ENCODE measurements at places on chromosomes 12 and 14. TPM values are rescaled to one million over a fixed set of nuclear protein-coding genes. Genes with fewer than 3 reads are reported as not detected.

DNA sequence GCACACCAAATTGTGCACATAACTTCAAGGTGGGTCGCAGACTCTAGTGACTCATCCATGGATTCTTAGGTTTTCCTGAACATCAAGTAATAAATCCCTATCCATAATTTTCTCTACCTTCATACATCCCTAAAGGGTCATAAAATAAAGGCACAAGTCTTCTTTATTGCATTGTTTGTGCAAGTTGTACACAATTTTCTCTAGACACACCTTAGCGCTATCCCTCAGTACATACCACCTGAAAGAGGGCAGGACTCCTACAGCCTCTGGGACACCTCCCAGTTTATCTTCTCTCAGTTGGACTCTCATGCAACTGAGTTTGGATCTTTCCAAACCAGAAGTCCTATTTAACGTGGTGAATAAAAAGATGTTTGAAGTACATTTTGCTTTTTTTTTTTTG is 168.5 kb upstream of the BMP4 start:
- DNase-seq = no peak

DNA sequence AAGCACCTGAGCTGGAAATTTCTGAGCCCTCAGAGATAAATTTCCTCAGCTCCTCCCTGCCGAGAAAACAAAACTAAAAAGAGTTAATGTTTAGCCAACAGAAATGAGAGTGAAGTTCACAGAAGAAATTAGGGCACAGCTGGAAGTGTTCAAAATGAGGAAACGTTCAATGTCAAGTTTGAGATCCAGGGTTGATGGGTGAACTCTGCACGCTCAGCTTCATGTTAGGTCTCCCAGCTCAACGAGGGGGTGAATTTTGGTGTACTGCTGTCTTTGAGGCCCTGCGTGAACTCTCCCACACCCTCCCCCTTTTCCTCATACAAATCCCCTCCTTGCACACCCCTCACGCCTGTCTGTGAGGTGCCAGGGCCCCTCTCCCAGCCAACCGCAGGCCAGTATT is 13.3 kb upstream of the OAS3 start:
- no peak for DNase-seq

DNA sequence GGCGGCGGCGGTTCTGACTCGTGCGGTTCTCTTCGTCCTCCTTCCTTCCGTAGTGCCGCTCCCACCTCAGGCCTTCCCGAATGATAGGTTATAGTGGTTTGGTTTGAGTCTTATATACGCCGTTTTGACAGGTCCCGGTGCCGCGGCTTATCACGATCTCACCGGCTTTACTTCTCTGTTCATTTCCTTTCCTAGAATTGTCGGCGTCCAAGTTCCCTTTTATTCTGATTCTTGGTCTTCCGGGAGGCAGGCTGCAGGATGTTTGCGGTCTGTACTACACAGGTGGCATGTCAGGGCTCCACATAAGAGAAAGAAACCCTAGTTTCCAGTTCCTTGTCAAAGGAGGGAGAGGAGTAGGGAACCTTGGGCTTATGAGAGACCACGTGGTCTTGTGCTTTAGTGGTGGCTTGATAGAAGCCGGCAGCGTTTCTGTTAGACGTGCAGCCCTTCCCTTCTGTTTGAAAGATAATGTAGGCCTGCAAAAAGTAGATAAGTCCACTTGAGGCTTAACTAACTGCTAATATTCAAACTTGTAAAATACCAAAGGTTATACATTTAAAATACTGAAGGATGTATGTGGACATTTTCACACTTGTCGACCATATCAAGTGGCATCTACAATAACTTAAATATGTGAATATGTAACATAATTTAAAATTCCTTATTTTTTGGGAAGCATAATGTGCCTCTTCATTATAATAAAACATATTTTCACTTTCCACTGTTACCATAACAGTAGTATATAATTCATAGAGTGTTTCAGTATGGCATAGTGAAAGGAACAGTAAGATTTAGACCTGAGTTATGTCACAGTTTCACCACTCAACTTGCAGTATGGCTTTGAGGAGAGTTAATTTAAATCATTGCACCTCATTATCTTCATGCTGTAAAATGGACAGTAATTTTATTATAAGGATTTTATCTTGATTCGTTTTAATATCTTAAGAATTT is 804 bp downstream of the USP15 start:
- peak; percentile 45 for DNase-seq

DNA sequence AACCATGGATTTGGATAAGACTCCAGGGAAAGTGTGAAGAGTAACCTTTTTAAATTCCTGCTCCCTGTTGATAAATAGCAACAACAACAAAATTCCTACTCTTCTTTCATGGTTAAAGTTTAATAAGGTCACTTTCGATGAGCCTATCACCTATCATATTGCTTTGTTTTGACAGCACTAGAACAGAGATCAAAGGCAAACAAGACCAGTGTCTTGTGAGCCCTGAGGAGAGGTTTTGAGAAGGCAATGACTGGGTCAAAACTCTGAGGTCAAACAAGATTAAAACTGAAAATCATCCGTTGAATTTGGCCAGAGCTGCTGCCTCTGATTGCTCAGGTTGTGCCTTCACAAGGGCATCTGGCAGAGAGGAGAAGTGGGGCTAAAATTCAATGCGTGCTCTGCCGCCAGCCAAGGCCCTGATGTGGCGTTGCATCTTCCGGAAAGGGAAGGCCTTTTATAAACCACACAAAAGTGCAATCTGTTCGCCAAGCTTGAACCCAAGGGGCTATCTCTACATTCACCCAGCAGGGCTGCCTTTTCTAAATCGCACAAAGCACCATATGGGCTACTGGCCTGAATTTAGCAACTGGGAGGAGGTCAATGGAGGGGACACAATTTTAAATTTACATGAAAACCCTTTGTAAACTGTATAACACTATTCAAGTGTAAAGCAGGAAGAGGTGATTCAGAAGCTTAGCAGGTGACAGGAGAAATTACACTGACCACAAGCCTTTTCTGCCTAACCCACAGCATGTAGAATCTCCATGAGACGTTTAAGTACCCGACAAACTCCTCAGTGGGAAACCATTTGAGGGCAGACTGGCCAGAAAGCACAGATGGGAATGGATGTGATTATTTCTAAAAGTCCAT is 140.8 kb downstream of the DAD1 start:
- peak; percentile 88 for DNase-seq

DNA sequence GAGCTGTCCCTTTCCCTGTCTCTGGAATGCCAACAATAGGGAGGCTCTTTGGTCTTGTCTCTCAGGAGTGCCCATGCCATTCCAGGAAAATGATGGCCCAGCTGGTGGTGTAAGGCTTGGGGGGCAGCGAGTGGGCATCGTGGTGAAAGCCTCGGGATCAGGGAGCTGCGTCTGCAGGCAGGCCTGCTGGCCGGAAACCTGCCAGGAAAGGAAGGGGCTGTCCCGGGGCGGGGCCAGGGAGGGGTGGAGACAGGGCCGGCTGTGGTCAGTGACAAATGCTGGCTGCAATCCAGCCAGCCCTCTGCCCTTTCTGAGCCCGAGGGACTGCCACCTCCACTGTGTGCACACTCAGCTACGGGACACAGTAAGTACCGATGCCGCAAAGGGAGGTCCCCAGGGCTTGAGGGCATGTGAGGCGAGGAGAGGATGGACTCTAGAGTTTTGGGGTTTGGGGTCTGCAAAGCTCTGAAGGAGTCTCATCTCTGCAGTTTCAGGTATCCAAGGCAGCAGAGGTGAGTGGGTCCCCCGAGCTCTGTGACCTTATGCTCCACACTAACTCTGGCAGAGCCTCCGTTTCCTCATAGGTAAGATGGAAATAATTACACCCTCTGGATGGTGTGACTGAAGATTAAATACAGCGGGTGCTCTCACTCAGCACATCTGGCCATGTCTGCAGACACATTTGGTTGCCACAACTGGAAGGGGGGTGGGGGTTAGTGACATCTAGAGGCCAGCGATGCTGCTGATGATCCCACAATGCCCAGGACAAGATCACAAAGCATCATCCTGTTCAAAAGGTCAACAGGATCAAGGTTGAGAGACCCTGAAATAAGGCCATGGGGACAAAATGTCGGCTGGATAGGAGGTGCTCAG is at the start of gene SERPINA5:
SERPINA5 (plus strand) TSS at position 300 of the 873 bp plus-strand sequence. CDS start 5,937 bp downstream, outside the sequence.
- no peak for DNase-seq

DNA sequence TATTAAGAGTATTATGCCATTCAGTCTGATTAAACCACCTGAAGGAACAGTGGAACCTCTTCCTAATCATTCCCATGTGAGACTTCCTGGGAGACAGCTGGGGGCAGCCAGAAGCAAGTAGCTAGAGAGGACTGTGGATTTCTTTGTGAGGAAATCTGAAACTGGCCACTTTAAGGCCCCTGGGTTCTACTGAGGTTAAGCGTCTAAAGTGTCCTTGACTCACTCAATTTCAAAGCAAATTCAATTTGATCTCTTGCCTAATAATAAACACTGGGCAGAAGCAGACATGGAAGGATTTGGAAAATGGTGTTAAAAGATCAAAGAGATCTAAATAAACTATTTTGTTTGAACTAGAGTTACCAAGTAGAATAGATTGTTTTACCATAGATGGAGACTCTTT is 909.9 kb downstream of the NRXN3 start:
- no peak for DNase-seq

- no peak for DNase-seq
Observed at GRCh38 chr14:71403656-71404055, 496.4 kb downstream of the PCNX1 start.

Gene FOXN4
- 0.78 TPM for total RNA-seq

Gene KCNK10
- not detected for total RNA-seq

Gene TGFB3
- total RNA-seq = 3.1 TPM

Gene KRT4
- not detected for total RNA-seq

Gene CCDC38
- not detected for total RNA-seq
